Stimulated activated CD8-positive, alpha-beta memory T cell treated with anti-CD3 and anti-CD28 coated beads, Interleukin-15, amount 100 ng/mL, for 1 hour (primary cell): ENCODE measurements at places on chromosomes 4 and X.

GRCh38 chr4:114599903-114600552 lies 1.4 kb downstream of the UGT8 start:
- no peak for DNase-seq

- no peak for DNase-seq
Observed at GRCh38 chrX:134020910-134021309, 35.5 kb upstream of the GPC3 start.

DNA sequence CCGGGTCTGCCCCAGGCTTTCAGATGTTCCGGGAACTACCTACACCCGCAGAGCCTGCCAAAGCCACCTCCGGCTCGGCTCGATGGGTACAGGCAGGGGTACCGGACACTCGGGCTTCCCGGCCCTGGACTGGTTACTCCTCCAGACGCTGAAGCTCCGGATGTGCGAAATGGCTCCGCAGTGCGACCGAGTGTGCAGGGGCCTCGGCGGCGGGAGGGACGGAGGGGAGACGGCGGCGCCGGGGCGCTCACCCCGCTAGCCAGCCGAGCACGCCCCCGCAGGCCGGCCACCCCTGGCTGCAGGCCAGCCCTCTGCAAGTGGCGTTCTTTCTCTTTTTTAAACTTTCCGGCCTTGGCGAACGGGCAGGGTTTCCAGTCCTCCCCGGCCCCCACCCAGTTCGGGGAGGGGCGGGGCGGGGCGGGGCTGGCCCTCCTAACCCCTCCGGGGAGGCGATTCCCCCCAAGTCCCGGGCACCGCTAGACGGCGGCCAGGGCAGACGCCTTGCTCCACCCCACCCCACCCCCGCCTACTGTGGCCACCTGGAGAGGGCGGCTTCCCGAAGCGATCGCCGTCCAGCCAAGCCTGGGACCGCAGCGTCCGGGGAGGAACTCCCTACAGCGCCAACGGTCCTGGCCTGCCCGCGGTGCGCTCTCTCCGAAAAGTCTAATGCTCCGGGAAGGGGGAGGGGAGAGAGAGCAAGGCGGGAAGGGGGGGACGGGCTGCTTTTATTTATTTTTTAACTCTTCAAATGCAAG lies 7.5 kb downstream of the BCOR start:
- DNase-seq = no peak

DNA sequence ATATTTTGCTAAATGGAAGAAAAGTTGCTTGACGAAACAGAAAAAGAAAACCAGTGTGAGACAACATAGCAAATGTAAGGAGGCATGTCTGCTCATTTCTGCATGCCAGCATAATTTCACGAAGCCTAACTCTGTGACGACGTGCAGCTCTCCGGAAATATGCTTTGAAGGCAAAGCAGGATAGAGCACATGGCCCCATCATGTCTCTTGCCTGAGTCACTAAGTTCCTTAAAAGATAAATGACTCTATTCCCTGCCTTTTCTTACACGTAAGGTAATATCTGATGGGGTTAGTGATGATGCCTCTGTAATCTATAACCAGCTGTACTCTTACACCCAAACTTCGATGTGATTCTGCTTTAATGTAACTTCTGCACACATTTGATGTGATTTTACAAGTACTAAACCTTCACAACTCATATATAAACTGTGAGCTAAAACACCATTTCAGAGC lies 64.5 kb downstream of the ANXA3 start:
- no peak for DNase-seq

GRCh38 chr4:133866328-133866699 lies 335.3 kb downstream of the PABPC4L start:
- DNase-seq = no peak

DNA sequence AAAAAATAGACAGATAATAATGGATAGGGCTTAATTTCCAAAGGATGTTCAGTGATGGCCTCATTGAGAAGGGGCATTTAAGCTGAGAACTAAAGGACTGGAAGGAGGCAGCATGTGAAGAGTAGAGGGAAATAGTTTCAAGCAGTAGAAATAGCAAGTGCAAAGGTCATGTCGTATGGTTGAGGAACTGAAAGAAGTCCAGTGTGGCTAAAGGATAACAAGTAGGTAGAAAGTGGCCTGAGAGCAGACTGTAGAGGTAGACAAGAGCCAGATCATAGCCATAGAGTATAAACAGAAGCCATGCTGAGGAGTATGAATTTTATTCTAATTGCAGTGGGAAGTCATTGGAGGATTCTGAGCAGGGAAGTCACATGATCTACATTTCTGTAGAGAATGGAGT lies 72.3 kb downstream of the GRIA3 start:
- DNase-seq = no peak

- no peak for DNase-seq
Observed at GRCh38 chr4:158211222-158211621, 936 bp downstream of the TMEM144 start.

- DNase-seq = no peak
Observed at GRCh38 chr4:185886832-185887524, 75.0 kb upstream of the SORBS2 start.

DNA sequence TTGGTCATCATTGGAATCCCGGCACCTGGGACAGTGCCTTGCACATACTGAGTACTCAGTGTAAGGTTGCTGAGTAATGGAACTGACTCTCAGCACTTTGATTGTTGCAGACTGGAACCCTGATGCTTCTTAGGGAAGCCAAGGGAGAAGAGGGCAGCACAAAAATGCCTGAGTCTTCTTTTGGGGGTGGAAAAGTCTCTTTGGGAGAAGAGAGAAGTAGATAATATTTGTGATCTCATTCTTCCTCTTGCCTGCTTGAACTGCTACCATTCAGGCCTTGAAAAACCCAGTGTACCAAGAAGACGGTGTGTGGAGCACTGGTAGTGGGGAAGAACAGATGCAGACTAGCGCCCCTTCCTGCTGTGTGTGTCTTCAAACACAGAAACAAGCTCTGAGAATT lies 12.3 kb downstream of the SFRP2 start:
- DNase-seq = no peak

GRCh38 chrX:10397349-10397748 lies 223.0 kb downstream of the MID1 start:
- DNase-seq = no peak

- no peak for DNase-seq
Observed at GRCh38 chr4:12966726-12967125, 517.4 kb downstream of the RAB28 start.

- no peak for DNase-seq
Observed at GRCh38 chr4:169000315-169000714, 9.7 kb downstream of the CBR4 start.

- no peak for DNase-seq
Observed at GRCh38 chr4:123363729-123364128, 32.9 kb upstream of the SPRY1 start.

- no peak for DNase-seq
Observed at GRCh38 chr4:174281901-174282300, 1.6 kb downstream of the FBXO8 start.
